ENCODE measurements at places on chromosomes 4 and X.

- no peak for DNase-seq
Measured at GRCh38 chrX:153361781-153362397, 27.9 kb downstream of the ZNF275 start.

GRCh38 chrX:19487520-19488200 is 27.6 kb downstream of the MAP3K15 start:
- no peak for DNase-seq

GRCh38 chr4:174429701-174430410 is 92.4 kb downstream of the HPGD start:
- no peak for DNase-seq

- no peak for DNase-seq
Measured at GRCh38 chr4:107153956-107154355, 117.8 kb upstream of the DKK2 start.

DNA sequence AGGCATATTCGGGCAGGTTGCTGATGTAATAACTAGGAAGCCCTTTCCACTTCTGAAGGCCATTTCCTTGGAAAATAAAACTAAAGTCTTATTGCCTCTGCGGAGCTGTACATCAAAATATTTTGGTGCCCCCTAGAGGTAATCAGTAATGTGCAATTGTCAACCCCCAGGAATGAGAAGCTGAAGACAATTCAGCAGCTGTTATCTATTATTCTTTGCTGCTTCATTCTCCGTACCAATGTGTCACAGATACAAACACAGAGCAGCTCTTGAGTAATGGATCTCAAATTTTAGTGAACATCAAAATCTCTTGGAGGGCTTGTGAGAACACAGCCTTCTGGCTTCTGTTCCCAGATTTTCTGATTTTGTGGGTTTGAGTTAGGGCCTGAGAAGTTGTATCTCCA is 3.5 kb upstream of the SLIT2 start:
- DNase-seq, result no peak

GRCh38 chrX:110509755-110510532 is 151.3 kb downstream of the RTL9 start:
- DNase-seq, result no peak

DNA sequence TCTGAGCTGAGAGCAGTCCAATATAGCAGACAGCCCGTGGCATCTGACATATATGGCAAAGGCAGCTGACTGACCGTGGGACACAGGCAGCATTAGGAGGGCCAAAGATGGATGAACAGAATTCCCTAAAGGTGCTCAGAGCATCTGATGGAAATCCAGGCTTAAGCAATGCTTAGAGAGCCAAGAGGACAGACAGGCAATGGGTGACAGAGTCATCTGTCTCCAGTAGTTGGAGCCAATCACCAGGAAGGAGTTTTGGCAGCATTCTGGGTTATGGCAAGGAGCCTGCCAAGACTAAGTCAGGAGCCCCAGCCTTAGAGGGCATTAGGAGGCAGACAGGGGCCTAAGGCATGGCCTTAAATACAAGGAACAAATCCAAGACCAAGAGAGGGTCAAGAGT is 153.3 kb upstream of the USP9X start:
- DNase-seq, result no peak

DNA sequence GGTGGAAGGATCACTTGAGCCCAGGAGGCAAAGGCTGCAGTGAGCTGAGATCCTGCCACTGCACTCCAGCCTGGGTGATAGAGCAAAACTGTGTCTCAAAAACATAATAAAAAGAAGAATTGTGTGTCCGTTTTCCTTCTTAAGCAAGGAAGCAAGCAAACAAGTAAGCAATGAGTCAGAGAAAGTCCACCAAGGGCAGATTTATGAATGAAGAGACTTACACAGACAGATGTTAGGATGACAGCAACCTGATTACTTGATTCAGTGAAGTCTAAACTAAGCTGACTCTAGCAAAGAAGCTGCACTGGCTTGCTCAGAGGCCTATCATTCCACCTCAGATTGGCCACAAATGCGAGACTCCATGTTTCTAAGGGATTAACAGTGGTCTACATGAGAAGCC is 34.1 kb upstream of the SCML1 start:
- no peak for DNase-seq

GRCh38 chr4:89204624-89205023 is 93.3 kb downstream of the TIGD2 start:
- DNase-seq, result no peak

DNA sequence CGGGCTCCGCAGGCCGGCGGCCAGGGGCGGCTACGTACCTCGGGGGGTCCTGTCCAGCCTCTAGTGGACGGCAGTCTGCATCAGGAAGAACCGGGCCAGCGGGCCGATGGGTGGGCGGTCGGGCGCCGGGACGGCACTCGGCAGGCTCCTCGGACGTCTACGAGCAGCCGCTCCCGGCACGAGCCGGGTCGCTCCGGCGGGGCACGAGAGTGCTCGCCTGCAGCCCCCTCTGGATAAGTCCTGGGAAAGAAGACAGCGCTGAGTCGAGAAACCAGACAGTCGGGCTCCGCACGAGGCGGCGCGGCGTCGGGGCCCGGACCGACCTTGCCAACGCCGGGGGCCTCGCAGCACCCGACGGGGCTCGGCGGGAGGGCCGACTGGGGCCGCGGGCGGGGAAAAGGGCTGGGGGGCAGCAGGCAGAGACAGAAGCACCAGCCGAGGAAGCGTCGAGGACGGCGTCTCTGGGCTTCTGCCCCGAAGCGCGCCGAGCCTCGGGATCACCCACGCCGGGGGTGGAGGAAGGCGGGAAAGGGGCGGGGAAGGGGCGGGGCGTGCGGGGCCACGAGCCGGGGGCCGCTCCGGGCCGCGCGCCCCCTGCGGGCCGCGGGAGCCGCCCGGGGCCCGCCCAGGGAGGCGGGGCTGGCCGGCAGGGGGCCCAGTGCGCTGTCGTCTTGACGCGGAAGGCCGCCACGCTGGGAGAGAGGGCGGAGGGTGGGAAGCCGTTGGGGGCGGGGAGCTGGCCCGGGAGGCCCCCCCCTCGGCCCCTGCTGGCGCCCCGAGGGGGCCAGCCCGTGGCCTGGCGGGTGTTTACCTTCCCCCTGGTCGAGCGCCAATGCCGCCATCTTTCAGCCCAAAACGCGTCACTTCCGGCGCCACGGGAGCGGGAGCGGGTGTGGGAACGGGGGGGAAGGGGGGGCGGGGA is 1.9 kb downstream of the KLHL15 start:
- peak; percentile 37 for DNase-seq

Data from AG04449 (cell line).